ENCODE measurements at places on chromosomes 1 and 21.

- no peak for DNase-seq
Measured at GRCh38 chr21:38798481-38798882, 7.2 kb upstream of the ETS2 start.

- DNase-seq = no peak
Measured at GRCh38 chr1:32073299-32074229, 825 bp downstream of the TMEM39B start.

DNA sequence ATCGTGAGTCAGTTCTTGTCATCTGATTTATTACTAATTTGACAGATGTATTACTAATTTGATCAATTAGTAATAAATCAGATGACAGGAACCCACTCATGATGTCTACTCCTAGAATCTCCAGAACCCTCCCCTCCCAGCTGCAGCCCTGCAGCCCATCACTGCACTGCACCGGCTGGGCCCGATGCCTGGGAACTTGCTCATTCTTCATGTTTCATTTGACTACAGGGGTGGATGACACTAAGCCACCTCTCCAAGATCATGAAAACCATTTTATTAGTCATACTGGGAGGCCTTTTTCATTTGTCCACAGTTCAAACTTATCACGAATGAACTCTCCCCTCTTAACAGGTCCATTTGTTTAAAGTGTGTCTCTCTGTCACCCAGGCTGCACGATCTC, 41.0 kb downstream of the KCNH1 start:
- DNase-seq = no peak

GRCh38 chr1:67189953-67190352, 23.7 kb downstream of the IL23R start:
- no peak for DNase-seq

- DNase-seq = no peak
Measured at GRCh38 chr1:85365851-85366250, 89.4 kb upstream of the BCL10 start.

GRCh38 chr1:234893725-234894630, 234.7 kb downstream of the TOMM20 start:
- peak; percentile 16 for DNase-seq

DNA sequence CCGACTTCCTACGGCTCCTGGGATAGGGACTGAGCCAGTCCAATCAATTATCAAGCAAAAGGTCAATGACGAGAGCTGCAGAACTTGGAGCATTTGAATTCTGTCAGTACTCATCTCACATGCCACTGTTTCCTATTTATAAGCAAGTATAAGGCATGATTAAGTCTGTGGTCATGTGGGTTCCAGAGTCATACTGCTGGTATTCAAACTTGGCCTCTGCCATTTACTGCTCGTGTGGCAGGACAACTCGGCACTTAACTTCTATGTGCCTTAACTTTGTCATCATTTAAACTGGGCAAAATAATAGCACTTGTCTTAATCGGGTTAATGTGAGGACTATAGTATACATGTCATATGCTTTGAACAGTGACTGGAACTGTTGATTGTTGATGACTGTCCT, 44.9 kb upstream of the TNFSF18 start:
- no peak for DNase-seq

DNA sequence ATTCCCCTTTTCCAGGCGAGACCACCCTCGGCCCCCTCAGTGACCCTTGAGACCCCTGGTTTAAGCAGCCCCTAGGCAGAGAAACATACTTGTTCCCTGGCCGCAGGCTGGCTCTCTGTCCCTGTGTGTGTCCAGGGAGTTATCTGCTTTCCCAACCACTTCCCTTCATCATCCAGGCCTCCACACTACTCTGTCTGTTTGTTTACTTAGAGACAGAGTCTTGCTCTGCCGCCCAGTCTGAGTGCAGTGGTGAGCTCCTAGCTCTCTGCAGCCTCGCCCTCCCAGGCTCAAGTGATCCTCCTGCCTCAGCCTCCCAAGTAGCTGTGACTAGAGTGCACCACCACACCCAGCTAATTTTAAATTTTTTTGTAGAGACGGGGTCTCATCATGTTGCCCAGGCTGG, 5.8 kb upstream of the VWA1 start:
- DNase-seq = no peak

GRCh38 chr1:47537268-47537667, 99.4 kb downstream of the FOXD2 start:
- DNase-seq = no peak

DNA sequence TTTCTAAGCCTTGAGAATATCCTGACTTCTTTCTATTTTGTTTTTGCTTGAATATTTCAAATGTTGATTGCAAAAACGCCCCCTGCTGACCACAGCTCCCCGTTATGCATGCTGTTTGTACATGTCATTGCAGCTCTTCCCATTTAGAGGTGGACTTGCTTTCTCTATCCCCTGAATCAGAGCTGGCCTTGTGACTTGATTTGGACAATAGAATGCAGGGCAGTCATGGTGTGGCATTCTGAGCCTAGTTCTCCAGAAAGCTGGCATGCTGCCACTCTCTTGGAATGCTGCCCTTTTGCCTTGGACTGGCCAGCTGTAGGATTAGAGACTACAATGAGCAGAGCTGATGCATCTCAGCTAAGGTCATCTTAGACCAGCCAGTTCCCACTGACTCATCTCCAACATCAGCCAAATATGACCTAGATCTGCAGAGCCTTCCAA, 1561.5 kb downstream of the MRPL39 start:
- no peak for DNase-seq
